ENCODE measurements at places on chromosomes 5 and 9.

DNA sequence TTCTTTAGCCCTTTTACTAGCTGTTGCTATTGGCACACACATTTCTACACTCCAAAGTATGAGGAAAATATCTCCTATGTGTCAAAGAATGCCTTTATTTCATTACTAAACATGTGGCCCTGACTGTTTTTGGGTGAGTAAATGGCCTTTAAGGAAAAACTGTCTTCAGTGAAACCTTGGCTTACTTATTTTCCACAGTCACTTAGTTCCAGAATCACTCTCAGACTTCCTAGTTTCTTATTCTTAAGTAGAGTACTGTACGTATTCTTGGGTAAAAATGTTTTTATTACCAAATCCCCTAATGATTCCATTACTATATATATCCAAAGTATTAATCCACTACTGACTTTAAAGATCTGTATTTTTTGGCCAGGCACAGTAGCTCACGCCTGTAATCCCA lies 27.5 kb downstream of the ERP44 start:
- DNase-seq = no peak

DNA sequence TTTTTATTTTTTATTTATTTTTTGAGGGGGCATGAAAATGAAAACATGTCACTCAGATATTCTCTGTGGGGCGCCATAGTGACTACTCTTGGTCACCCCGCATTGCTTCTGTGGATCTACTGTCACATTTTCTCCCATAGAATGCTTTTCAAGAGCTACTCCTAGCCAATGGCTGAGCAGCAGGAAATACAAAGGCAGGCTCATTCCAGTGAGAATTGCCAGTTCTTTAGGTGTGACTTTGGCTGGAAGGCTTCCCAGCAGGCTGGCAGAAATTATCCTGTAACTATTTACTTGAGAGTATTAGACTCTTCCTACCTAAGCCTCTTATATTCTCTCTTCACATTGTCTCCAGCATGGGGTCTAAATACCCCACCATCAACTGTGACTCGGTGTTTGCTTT lies 21.0 kb upstream of the PTPRD start:
- DNase-seq = no peak

- no peak for DNase-seq
These were observed 27.3 kb upstream of the TCOF1 start for GRCh38 chr5:150329881-150330876.

DNA sequence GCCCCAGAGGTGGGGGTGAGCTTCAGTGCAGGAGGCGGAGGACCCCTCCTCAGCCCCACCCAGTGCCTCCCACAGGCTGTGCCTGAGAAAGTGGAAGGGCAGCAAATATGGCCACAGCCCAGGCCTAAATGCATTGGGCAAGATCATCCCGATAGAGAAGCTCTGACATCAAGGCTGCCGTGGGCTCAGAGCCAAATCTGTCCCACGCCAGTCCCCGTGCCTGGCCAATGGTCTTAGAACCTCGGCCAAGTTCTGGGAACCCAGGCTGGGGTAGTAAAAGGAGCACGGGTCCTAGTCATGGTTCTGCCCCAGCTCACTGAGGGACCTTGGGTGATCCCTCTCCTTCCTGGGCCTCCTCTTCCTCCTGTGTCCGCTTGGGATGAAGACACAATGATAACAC lies 27.7 kb upstream of the TNIP1 start:
- DNase-seq = no peak

DNA sequence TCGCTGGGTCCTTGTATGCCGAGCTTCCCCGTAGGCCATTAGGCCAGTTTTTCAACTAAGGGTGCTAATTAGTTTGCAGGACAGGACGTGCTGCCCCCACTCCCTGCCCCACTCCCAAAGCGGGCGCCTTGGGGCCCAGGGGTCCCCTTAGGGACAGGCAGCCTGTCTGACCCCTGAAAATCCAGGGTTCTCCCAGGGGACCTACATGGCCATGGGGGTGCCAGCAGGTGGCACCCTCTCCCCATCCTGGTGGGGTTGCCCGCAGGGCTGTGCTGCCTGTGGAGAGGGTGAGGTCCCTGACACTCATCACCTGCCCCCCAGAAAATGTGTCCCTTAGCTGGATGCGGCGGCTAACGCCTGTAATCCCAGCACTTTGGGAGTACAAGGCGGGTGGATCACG lies 8.5 kb upstream of the CCDC187 start:
- DNase-seq = no peak

DNA sequence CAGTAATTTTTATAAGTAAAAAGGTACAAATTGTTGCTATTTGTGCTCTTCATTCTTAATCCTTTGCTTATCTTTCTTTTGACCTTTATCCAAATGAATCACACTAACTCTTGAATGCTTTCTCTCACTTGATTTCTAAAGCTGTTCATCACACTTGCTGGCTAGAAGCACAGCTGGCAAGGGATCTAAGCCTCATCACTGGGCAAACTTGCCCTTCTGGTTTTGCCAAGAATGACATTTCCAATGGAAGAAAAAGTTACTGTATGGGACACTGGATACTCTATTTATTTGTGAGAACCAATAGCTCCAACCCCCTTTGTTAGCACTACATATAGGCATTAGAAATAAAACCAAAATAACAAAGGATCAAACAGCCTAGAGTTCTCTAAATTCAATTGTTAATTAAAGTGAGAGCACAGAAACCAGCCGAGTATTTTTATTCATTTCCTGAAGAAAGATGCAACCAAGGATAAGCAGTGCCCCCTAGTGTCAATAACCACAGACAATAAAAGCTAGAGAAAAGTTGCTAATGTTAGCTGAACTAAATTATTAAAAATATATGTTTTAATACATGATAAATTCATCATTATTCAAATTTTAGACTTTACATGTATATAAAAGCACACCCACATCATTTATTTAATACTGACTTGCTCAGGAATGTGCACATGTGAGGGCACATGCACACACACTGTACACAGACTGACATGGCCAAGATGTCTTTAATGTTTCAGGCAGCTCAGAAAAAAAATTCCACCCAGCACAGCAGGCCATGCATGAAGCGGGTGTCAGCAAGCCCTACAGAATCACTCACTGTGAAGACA lies 59.8 kb upstream of the POU5F2 start:
- peak; percentile 63 for DNase-seq
